ENCODE measurements at places on chromosomes 1 and 21.

GRCh38 chr1:195791796-195792195, 816.4 kb downstream of the KCNT2 start:
- no peak for DNase-seq

- DNase-seq: no peak
Measured at GRCh38 chr1:60861961-60862567, 220.3 kb upstream of the NFIA start.

- DNase-seq: no peak
Measured at GRCh38 chr1:26307363-26307781, 936 bp upstream of the UBXN11 start.

GRCh38 chr1:159828176-159828575, 1.5 kb downstream of the SLAMF8 start:
- no peak for DNase-seq

DNA sequence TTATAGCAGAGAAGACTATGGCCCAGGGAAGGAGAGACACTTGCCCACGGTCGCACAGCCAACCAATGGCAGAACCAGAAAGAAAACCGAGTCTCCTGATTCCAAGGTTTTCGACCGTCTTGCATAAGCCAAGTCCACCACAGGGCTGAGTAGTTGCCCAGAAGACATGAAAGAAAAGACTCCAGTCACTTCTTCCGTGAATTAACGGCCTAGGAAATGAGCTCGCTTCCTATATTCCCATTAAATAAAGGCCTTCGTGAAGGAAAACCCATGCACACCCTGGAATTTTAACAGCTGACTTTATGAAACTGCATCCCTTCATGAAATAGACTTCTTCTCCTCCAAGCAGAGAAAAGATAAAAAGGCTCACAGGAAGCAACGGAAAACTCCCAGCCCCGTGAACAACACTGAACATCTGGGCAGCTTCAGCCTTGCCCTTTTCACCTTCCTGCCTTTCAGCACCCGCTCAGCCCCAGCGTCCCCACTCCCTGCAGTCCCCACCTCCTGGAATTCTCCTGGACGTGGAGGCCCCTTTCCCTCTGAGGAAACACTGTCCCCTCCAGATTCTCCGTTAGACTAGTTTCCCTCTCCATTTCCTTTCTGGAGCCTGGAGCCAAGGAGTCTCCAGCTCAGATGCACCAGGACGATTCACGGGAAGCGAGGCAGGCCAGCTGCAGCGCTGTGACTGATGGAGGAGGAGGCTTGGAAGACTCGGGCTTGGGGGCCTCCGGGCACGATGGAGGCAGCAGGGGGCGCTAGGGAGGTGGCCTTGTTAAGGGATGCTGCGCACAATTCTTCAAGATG, 2.7 kb upstream of the MYOC start:
- DNase-seq: peak; percentile 68

- DNase-seq: no peak
Measured at GRCh38 chr1:200795156-200795555, 56.5 kb downstream of the CAMSAP2 start.

DNA sequence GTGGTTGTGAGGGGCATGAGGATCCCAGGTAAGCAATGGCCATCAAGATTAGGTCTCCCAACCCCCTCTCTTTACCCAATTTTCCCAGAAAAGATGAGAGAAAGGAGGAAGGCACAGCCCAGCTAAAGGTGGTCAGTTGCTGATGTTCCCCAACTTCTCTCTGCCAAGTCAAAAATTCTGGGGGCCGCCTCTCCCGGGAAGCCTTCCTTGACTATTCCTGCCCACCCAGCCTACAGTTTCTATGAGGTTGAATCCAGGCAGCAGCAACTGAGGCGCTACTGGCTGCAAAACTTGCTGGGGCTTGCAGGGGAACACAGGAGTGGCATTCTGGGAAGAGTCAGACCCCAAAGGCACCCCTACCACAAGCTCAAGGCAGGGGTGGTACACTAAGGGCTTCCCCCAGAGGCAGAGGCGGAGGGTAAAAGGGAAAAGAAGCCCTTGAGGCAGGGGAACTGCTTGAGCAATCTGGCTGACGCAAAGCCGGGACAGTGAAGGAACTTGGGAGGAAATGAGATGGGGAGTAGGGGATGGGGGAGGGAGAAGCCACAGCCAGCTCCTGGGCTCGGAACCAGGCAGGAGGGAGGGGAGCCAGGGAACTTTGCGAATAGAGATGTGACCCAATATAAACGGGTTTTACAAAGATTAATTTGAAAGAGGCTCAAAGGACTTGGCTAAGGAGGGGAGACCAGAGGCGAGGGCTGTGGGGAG, 31.2 kb downstream of the SDC3 start:
- DNase-seq: no peak

GRCh38 chr1:54137534-54138061, 15.2 kb downstream of the CDCP2 start:
- no peak for DNase-seq

GRCh38 chr1:237281481-237281880, 239.5 kb downstream of the RYR2 start:
- DNase-seq: no peak

DNA sequence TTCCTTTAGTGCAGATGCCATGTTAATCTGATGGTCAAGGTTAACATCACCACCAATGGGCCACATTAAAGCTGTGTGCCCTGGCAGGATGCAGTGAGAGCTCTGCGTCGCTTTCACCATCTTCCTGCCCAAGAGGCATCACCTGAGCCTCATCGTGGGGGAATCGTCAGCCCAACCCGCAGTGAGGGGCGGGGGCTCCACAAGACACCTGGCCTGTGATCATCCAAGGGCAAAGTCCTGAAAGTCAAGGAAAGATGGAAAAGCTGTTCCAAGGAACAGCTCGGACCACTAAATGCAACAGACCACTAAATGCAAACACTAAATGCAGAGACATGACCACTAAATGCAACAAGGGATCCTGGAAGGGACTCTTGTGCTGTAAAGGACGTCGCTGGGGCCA, 49.9 kb downstream of the WDR4 start:
- no peak for DNase-seq

GRCh38 chr1:10437052-10437451, 6.8 kb downstream of the CENPS start:
- no peak for DNase-seq

GRCh38 chr1:28104866-28105467, 16.6 kb upstream of the EYA3 start:
- peak; percentile 82 for DNase-seq

DNA sequence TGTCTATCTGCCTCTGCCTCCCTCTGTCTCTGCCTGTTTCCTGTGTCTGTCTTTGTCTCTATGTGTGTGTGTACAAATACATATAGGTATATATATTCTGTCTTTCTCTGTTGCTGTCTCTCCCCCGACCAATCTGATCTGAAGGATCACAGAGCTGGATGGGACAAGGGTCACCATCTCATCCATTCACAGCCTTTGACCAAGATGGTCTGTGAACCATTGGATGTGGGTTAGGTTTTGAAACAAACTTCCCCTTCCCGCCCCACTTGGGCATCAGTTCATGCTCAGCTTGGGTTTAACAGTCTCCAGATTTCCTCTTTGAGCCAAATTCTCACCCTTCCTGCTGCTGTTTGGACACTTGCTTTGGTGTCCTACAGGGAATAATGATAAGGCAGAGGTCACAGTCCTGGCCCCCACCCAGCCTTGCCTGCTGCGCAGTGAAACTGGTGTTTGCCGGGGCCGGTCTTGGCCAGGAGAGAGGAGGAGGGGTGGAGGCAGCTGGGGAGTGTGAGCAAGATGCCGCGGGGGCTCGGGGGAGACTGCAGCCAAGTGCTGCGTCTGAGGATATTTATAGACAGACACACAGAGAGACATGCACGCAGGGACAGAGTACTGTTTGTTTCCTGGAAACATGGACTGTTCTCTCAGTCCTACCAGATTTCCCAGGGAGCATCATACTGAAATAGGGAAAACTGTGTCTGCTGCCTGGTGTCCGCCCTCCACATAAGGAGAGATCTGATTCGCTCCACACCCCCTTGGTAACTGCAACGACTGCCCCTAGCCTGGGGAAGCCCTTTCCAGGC, 27.0 kb upstream of the BTG2 start:
- peak; percentile 86 for DNase-seq

- peak; percentile 38 for DNase-seq
Measured at GRCh38 chr1:47262787-47263413, 30.9 kb upstream of the TAL1 start.

DNA sequence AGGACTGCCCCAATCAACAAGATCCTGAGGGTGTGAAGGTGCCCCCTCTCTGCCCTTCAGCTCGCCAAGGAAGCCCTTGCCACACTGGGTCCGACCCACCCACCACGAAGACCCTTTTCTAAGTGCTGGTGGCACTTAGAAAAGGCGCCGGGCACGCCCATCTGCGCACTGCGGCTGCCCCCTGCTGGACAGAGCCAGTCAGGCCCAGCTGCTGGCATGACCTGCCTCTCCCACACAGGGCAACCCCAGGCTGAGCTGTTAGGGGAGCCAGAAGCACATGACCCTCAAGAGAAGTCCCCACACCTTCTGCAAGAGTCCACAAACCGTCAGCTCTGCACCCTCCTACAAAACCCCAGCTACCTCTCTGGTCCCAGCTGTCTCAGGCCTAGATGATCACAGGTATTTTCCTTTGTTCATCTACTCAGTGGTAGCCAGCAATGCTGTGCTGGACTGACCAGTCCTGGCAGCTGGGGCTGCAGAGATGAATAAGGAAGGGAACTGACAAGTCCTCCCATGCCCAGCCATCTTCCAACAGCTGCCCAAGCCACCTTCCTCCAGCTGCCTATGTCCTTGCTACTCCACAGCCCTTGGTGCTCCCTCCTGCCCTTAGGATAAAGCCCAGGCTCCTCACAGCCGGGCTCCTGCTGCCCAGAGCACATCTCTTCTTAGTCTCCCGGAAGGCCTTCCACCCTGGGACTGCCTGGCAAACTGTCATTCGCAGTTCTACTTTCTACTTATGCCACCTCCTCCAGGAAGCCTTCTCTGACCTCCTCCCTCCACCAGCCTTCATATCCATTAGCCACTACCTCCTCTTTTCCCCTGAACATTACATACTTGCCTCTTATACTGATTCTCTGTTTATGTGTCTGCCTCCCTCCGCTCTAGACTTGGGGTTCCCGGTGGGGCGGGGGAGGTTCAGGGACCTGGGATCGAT, 39.8 kb upstream of the ZC3H12A start:
- DNase-seq: peak; percentile 24

GRCh38 chr21:41578716-41579115, 70.8 kb upstream of the TMPRSS2 start:
- DNase-seq: no peak

DNA sequence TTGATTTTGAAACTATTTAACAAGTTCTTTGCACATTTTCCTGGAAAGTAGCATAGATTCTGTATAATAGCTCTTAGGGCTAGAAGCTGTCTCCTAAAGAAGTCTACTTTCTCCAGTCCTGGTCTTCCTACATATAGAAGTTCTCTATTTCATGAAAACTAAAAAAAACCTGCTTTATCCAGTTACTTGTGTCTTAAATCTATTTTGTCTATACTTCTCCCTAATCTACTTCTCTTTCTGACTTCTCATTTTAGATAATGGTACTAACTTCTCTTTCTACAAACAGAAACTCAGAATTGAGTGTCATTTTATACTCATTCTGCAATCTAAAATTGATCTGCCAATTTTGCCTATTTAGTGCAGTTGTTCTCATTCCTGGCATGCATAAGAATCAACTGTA, 28.7 kb downstream of the PDE4B start:
- DNase-seq: no peak

DNA sequence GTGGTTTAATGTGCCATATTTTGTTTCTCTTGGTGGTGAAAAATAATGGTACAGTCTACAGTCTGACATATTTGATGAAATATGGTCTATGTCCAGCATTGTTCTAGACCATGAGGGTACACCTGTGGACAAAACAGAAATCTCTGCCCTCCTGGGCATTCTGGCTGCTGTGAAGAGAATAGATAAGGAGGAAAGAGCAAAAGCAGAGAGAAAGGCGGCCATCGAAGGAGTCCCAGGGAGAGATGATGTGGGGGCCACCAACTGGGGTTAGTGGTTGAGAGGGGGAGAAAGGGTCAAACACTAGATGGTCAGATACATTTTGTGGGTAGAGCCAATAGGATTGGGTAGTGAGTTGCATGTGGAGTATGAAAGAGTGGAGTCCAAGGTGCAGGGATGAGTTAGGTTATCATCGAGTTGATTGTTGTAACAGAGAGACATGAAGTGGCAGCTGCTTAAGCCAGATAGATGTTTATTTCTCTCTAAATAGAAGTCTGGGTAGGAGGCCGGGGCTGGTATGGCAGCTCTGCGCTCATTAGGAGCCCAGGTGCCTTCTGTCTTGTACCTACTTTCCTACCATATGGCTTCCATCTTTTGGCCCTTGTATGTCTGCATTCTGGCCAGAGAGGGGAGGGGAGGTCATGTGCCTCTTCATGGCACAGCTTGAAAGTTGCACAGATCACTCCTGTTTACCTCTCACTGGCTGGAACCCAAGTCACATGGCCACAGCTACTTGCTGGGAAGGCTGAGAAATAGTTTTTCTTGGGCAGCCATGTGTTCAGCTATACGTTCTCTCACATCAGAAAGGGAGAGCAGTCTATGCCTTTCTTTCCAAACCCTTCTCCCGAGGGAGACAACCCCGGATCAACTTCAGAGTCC, 13.0 kb downstream of the UBE4B start:
- no peak for DNase-seq

DNA sequence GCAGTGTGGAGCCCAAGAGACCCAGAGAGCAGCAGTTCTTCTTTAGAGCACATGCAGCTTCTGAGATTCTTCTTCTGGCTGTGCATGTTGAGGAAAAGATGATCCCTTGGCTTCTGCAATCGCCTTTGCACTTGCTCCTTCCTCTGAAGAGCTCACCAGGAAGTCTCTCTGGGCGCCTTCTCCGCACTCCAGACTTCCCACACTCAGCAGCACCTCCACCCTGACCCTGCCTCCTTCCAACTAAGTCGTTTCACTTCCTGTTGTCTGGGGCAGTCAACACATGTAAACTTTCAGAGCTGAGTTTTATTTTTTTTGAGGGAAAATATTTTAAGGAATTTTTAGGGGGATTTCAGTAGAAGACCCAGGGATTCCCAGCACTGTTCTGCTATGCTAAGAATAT, 73.4 kb upstream of the F3 start:
- no peak for DNase-seq

GRCh38 chr1:36466370-36467026, 2.3 kb upstream of the MRPS15 start:
- DNase-seq: no peak

DNA sequence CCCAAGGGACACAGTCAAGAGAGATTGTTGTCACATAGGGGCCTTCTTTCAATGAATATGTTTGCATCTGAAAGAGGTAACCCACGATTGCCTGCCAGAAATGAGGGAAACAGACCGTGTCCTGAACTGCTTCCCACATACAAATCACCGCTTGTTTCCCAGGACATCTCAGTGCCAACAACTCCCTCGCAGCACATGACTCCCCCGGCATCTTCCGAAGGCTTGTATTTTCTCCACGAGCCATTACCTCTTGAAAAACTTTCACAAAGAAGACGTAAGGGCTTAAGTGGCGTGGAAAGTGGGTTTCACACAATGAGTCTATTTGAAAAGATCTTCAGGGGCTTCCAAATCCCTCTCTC, 31.6 kb upstream of the PDE9A start:
- no peak for DNase-seq
